Purkinje cell (primary cell): ENCODE measurements at places on chromosomes 12 and 14. TPM values are rescaled to one million over a fixed set of nuclear protein-coding genes. Genes with fewer than 3 reads are reported as not detected.

IFI27 gene
- polyA plus RNA-seq = 21.2 and 29.9 TPM in 2 replicates

LRCOL1 gene
- not detected in 2 replicates for polyA plus RNA-seq

CPNE6 gene
- polyA plus RNA-seq = 30.4 and 42.2 TPM in 2 replicates

OVCH1 gene
- 0.76 and 3.0 TPM in 2 replicates for polyA plus RNA-seq

PPP2R5C gene
- polyA plus RNA-seq = 54.2 and 73.8 TPM in 2 replicates

PPP1R1A gene
- polyA plus RNA-seq = 13.8 and 22.1 TPM in 2 replicates

AEBP2 gene
- 33.7 and 38.9 TPM in 2 replicates for polyA plus RNA-seq

GPRC5D gene
- not detected in 2 replicates for polyA plus RNA-seq

CLEC4A gene
- 1.2 and 3.8 TPM in 2 replicates for polyA plus RNA-seq

SYCP3 gene
- polyA plus RNA-seq = 4.2 and 6.0 TPM in 2 replicates

GALNT9 gene
- 0.14 and 7.9 TPM in 2 replicates for polyA plus RNA-seq

VRTN gene
- not detected in 2 replicates for polyA plus RNA-seq

KRT3 gene
- not detected in 2 replicates for polyA plus RNA-seq

CCDC38 gene
- not detected in 2 replicates for polyA plus RNA-seq

GPATCH2L gene
- polyA plus RNA-seq = 15.3 and 22.5 TPM in 2 replicates

MMP19 gene
- polyA plus RNA-seq = not detected in 2 replicates

LRIG3 gene
- 0.34 TPM in 1 of 2 replicates, not detected in the other for polyA plus RNA-seq

ADAM21 gene
- 1.1 and 2.4 TPM in 2 replicates for polyA plus RNA-seq

NAV3 gene
- 5.9 and 10.9 TPM in 2 replicates for polyA plus RNA-seq

ADCY4 gene
- polyA plus RNA-seq = 0.99 TPM in 1 of 2 replicates, not detected in the other

UNG gene
- polyA plus RNA-seq = 4.8 and 5.2 TPM in 2 replicates

SLCO1C1 gene
- polyA plus RNA-seq = 4.4 and 9.3 TPM in 2 replicates

HHIPL1 gene
- polyA plus RNA-seq = 0.22 and 1.2 TPM in 2 replicates

SLCO1A2 gene
- polyA plus RNA-seq = 0.42 and 1.4 TPM in 2 replicates

KRT2 gene
- not detected in 2 replicates for polyA plus RNA-seq

CFAP73 gene
- polyA plus RNA-seq = not detected in 2 replicates

SLC6A15 gene
- polyA plus RNA-seq = 72.8 and 75.1 TPM in 2 replicates

REC8 gene
- polyA plus RNA-seq = 6.9 and 12.6 TPM in 2 replicates

RASSF9 gene
- not detected in 2 replicates for polyA plus RNA-seq

LGR5 gene
- polyA plus RNA-seq = not detected in 2 replicates

DPY19L2 gene
- 9.6 and 11.5 TPM in 2 replicates for polyA plus RNA-seq

C14orf39 gene
- polyA plus RNA-seq = not detected in 2 replicates

TMEM117 gene
- 2.8 and 6.0 TPM in 2 replicates for polyA plus RNA-seq

DNAH10 gene
- 1.8 TPM in 2 replicates for polyA plus RNA-seq

RARG gene
- 0.32 and 0.74 TPM in 2 replicates for polyA plus RNA-seq

VDR gene
- not detected in 2 replicates for polyA plus RNA-seq

TCL1B gene
- polyA plus RNA-seq = not detected in 2 replicates

SLC10A1 gene
- polyA plus RNA-seq = 0.23 TPM in 1 of 2 replicates, not detected in the other

ANKS1B gene
- 104 and 116 TPM in 2 replicates for polyA plus RNA-seq
